Ovary (tissue), 10 donors: ENCODE measurements at places on chromosomes 6 and 20. TPM values are rescaled to one million over a fixed set of nuclear protein-coding genes. Genes with fewer than 3 reads are reported as not detected.

The NEURL2 gene
- polyA plus RNA-seq = 1.5 TPM

The DACT2 gene
- 0.17 TPM for polyA plus RNA-seq

The DOP1A gene
- 7.8 TPM for polyA plus RNA-seq

The PLCB4 gene
- 4.6 TPM for polyA plus RNA-seq

The C6orf52 gene
- polyA plus RNA-seq = 1.5 TPM

The DEFB115 gene
- polyA plus RNA-seq = not detected
